T-cell (primary cell): ENCODE measurements at places on chromosomes 1 and 21. TPM values are rescaled to one million over a fixed set of nuclear protein-coding genes. Genes with fewer than 3 reads are reported as not detected.

DNA sequence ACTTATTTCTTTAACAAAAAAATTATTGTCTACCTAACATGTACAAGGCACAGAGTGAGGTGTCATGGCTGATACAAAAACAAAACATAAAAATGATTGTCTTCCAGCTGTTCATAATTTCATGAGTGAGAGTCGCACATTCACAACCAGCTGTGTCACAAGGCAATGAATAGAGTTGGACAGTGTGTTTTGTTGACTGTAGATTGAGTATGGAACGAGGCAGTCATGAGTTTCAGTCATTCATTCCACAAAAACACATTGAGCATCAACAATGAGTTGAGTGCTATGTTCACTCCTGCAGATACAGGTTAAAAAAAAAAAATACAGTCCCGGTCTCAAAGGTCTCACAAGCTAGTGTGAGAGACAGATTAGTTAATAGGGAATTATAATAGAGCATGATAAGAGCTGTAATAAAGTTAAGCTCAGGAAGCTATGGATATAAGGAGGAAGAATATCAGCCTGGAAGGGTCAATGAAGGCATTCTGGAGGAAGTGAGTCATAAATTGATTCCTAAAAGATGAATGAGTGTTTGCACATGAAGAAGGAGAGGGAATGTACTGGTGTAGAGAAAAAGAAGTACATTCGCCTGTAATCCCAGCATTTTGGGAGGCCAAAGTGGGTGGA is 47.8 kb upstream of the ARHGAP29 start:
- DNase-seq: no peak

MPL gene
- 0.61 TPM for total RNA-seq

SPRR2F gene
- not detected for total RNA-seq

DNA sequence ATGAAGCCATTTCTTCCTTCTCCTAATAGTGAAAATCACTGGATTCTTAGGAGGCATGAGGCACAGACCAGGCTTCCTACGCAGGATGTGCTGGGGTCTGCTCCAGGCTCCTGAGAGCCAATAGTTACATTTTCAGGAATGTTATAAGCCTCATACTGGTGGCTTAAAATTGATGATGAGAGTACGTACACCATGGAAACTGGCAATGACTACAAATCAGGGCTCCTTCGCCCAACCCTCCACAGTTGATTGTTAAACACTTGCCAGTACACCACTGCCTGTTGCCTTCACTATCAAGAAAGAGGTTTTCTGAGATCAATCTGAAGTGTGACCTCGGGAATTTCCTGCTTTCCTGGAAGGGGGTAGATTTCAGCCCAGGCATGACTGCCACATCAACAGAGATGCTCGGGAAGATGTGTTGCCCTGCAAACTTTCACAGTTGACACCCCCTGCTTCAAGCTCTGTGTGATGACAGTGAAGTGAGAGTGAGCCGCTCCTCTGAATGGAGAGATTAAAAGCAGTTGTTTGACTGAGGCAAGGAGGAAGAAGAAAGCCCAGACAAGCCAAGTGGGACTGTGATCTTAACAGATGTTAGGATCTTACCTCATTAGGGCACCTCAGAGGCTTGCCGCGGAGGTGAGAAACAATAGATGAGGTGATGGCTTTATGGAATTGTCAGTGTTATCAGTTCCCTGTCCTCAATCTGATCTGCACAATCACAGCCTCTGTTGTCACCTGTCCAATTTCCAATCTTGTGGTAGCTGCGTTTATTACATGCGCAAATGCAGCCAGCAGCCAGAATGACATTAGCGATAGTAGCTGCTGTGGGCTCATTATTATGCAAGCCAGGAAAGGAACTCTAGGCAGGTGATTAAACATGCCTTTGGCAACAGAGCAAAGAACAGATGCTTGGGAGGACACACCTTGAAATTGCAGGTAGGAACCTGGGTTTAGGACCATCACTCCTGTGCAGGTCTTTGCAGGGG is 277.3 kb downstream of the KAZN start:
- DNase-seq: no peak

DNA sequence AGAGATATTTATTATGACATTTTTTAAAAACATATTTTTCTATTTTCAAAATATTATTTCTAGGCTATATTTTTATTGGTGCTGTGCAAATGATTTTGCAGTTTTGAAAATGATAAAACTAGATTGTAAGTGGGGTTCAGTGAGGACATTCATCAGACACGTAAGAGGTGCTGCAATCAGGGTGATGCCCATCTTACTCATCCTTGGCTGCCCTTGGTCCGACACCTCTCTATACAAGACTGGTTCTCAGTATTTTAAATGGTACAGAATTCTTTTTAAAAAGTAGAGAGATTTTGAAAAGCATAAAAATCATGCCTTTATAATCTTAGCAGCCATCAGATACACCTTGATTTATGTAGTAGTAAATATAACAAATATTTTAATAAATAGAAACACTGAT is 24.0 kb downstream of the HENMT1 start:
- no peak for DNase-seq

GRCh38 chr1:160064164-160064563 is 5.8 kb downstream of the KCNJ10 start:
- DNase-seq: no peak

DNA sequence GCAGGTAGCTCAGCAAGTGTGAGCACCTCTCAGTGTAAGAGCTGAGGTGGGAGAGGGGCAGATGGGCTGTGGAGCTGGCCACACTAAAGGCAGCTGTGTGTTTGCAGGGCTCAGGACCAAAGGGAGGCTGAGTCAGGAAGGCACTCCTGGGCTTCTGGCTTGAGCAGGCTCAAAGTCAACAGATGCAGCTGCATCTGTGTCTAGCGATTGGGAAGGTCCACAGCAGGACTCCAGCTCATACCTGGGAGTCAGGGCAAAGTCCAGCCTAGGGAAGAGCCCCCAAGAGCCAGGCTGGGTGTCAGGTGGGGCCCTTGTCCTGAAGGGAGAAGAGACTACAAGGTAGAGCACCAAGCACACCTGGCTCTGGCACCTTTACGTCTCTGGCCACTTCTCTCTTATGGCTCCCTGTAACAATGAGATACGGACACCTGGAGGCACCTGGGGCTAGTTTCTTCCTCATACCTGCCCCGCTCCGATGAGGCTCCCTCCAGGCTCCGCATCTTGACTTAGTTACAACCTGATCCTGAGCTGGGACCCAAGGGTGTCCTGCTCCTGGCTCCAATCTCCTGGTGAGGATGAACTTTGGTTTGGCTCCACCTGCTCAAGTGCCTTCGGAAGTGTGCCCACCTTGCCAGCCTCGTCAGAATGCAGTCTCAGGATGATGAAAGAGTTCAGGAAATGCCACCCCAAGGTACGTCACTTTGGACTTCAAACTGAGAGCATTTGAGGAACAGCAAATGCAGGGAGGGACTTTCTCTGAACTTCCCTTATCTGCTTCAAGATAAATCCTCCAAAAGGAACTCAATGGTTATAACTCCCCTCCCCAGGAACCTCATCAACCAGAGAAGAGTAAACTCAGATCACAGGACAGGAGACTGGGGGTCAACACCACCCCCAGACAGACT is 21.5 kb upstream of the SLC2A1 start:
- no peak for DNase-seq

GBP7 gene
- total RNA-seq: not detected

GRCh38 chr1:172662464-172663109 is 3.7 kb downstream of the FASLG start:
- peak; percentile 85 for DNase-seq

GRCh38 chr1:229714964-229715603 is 89.0 kb downstream of the URB2 start:
- DNase-seq: peak; percentile 10

DNA sequence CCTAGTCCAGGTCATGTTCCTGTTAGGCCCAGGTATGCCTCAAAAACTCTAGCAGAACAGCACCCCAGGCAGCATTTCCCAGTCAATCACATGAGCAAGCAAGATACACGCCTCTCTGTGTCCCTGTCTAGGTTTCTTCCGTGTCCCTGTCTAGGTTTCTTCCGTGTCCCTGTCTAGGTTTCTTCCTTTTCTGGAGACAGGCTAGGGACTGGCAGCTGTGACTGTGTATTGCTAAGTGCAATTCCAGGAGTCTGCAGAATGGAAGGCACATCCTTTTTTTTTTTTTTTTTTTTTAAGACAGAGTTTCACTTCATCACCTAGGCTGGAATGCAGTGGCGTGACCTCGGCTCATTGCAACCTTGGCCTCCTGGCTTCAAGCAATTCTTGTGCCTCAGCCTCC is 77.6 kb downstream of the SETD4 start:
- DNase-seq: no peak

OR4F16 gene
- total RNA-seq: not detected

PLEKHN1 gene
- 1.8 TPM for total RNA-seq

SLFNL1 gene
- total RNA-seq: 0.86 TPM

KRTAP22-1 gene
- not detected for total RNA-seq

AJAP1 gene
- 0.44 TPM for total RNA-seq

DNA sequence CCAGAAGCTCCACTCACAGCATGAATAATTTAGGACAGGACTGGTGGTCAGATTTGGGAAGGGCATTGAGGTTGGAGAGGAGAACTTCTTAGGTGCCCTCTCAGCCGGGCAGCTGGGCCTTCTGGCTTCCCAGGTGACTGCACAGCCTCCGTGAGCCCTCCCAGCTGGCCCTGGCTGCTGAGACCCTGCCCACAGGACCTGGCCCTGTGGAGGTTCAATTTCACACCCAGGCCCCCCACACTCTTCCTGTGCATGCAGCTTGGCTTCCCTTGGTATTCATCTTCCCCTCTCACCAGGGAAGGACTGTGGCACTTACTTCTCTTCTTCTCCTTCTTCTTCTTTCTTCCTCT is 50.6 kb downstream of the NDUFS5 start:
- no peak for DNase-seq

KRTAP11-1 gene
- total RNA-seq: not detected

BLACAT1 gene
- not detected for total RNA-seq

DNA sequence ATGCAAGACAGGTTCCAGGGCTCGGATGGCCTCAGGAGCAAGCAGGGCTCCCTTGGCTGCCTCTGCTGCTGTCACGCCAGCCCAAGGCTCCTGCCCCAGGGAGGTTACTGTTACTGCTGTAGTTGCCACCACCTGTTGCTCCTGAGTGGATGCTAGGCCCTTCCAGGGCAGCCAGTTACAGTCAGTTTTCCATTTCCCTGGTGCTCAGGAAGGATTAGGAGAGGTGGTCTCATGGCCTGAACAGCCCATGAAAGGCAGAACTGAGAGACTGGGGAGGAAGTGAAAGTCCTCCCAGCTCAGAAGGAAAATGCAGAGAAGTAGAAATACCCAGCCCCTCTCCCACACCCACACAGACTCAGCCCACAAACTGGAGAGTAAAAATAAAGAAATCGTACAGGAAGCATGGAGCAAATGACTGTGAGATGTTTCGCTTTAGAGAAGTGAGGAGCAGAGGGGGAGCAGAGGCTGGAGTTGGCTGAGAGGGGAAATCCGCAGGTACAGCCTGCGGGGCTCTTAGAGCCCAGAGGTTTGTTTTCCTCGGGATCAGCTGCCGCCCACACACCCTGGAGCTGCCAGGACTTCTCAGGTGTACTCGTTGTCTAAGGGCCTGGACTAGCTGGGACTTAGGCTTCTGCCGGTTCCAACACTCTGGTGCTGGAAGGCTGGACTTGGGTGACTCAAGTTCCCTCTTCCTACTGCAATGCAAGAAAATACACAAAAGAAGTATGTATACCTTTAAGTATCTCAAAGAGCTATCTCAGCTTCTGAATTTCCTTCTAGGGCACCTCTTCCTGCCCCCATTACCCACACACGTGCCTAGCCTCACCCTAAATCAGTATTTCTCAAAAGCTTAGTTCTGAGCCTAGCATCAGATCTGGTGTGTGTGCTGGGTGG is 2.3 kb downstream of the IL6R start:
- no peak for DNase-seq

DNA sequence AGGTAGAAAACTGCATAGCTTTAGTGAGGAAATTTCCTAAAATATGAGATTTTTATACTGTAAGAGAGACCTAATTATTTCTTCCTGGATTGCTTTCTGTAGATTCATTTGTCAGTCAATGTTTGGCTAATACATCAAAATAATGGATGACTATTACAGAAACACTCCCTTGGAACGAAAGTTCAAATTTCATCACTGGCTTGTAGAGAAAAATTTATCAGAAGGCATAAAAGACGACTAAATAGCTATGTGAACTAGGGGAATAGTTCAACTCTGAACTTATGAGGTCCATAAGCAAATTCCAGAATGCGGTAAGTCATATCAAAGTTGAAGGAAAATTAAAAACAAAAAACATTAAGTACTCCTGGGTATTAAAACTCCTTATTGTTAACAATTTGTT is 36.0 kb downstream of the WNT2B start:
- no peak for DNase-seq

DNA sequence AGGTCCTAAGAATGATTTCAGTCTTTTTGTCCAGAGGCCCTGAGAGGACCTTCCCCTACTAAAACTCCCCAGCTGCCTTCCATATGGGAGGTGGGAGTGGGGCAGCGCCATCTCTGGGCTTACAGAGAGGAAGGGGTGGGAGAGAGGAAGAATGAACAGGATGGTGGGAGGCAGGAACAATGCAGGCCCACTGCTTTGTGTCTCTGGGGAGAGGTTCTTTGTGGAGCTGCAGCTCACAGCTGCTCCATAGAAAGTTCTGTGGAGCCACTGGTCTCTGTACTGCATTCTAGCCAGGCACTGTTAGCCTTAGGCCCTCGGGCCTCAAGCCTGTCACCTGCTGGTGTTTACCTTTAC is 43.6 kb upstream of the A3GALT2 start:
- no peak for DNase-seq

DNA sequence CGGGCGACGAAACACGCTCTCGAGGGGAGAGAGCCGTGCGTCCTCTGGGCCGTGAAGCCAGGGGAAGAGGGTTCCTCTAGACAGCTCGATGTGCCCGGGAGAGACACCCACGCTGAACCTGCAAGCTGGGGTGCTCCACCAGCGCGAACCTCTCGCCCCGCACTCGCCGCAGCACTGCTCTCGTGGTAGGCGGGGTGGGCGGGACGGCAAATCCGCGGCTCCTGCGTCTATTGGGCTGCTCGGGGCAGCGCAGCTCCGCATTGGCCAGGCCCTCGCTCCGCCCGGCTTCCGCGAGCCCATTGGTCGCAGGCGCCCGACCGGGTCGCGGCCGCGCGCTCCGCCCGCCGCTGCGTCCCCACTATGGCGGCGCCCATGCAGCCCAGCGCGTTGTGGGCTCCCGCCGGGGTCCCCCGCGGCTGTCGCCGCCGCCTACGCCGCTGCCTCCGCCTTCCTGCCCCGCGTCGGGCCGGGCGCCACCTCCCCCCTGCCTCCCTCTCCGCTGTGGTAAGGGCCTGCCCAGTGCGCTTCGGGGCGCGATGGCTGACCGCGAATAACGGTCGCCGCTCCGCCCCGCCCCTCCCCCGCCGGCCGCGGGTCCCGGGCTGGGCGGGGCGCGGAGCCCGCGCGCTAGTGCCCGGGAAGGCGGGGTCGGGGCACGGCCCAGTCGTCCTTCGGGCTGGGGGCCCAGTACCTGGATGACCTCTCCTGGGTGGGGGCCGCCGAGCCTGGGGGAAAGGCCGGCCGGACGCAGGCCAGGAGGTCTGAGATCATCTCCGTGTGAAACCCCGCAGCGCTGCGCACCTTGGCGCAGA is at the start of gene ST3GAL3:
TSS of gene ST3GAL3 (plus strand) at position 347 of the 812 bp plus-strand sequence. CDS start 28,727 bp downstream, outside the sequence.
- DNase-seq: peak; percentile 89

IGFN1 gene
- not detected for total RNA-seq

- DNase-seq: no peak
Observed at GRCh38 chr1:232610192-232610901, 19.6 kb downstream of the SIPA1L2 start.

- no peak for DNase-seq
Observed at GRCh38 chr1:154574716-154575115, 7.1 kb downstream of the CHRNB2 start.
